Pulmonary artery endothelial cell (primary cell): ENCODE measurements at places on chromosomes 3 and 15. TPM values are rescaled to one million over a fixed set of nuclear protein-coding genes. Genes with fewer than 3 reads are reported as not detected.

Gene NR1I2
- 0.11 TPM in 1 of 2 replicates, not detected in the other for total RNA-seq

Gene RAP2B
- total RNA-seq: 44.1 and 54.0 TPM in 2 replicates

Gene GOLGA8T
- 0.07 and 0.20 TPM in 2 replicates for total RNA-seq

Gene STXBP5L
- not detected in 2 replicates for total RNA-seq

Gene MOBP
- total RNA-seq: 0.07 and 0.95 TPM in 2 replicates

Gene CCDC39
- total RNA-seq: not detected in 2 replicates

Gene JMJD7
- total RNA-seq: 2.1 and 6.1 TPM in 2 replicates

Gene OR5K2
- not detected in 2 replicates for total RNA-seq

Gene GPR27
- total RNA-seq: not detected in 2 replicates

Gene MCF2L2
- 0.53 and 1.2 TPM in 2 replicates for total RNA-seq

Gene NANOGP8
- total RNA-seq: not detected in 2 replicates

Gene GPR156
- total RNA-seq: 0.13 and 0.18 TPM in 2 replicates

Gene ZMYND10
- total RNA-seq: 0.13 and 0.35 TPM in 2 replicates

Gene MYRIP
- total RNA-seq: 22.4 and 24.8 TPM in 2 replicates

Gene SLC12A6
- total RNA-seq: 20.3 and 23.7 TPM in 2 replicates

Gene HTR3E
- not detected in 2 replicates for total RNA-seq
